NCI-H2081 (cell line): ENCODE measurements at places on chromosomes 6 and 20.
A peak's percentile ranks its signal among the peaks of the same experiment; 100 is the strongest.

DNA sequence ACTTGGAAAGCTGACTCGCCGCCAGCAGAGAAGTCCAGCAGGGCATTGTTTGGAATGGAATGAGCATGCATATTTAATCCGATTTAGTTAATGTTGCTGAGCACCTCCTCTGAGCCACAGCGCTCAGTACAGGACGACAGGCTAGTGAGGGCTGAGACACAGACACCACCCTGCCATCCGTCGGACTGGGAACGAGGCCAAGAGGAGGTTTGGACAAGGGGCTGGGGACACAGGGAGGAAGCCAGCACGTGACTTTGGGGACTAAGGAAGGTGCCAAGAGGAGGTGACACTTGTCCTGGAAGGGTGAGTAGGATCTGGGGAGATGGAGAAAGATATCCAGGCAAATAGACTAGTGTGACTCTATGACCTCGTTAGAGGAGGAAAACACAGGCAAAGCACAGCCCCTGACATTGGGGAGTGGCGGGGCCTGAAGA lies 152.5 kb upstream of the ECI2 start:
- DNase-seq: peak; percentile 68

DNA sequence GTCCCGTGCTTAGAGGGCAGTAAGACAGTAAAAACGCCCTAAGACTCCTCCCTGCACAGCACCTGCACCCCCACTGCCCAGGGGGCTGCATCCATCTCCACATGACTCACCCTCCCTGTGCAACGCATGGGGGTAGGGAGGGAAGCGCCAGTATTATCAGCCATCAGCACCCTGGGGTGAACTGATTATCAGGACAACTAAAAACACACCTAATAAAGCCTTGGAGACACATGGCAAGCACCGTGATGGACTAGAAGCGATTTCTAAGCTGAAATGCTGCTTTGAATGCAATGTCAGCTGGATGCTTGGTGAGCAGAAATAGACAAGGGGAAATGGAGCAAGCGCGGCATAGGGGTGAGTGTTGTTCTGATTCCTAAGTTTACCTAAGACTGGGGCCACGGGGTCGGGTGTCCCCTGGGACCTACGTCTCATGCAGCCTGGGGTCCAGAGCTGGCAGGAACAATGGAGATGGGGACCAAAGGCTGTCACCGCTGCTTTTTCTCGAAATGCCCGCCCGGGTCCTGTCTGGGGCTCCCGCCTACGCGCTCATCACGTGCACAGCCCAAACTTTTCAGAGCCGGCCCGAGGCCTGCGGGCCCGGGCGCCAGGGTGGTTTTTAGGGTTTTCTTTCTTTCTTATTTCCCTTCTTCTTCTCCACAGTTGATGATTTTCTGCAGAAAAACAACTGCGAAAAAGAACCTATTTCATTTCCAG lies 702 bp upstream of the TNFAIP3 start:
- no peak for DNase-seq

DNA sequence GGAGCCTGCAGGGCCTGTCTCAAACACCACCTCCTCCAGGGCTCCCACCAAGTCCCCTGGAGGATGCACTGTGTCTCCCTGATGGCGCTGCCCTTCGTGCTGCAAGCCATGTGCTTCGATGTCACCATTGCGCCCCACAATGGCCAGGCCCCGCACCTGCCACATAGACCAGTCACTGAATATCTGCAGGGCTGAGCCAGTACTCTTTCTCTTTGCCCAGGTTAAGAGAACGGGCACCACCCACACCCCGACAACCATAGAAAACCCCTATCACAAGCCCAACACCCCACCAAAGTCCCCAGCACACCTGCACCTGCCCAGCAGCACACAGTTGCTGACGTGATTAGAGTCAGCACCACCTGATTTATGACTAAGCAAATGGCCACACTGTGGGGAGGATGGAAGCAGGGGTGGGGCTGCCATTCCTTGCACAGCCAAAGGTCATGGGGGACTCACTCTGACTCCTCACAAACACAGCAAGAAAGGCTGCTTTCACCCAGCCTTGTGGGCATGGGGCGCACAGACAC lies 104.3 kb downstream of the SLC23A2 start:
- peak; percentile 35 for DNase-seq

DNA sequence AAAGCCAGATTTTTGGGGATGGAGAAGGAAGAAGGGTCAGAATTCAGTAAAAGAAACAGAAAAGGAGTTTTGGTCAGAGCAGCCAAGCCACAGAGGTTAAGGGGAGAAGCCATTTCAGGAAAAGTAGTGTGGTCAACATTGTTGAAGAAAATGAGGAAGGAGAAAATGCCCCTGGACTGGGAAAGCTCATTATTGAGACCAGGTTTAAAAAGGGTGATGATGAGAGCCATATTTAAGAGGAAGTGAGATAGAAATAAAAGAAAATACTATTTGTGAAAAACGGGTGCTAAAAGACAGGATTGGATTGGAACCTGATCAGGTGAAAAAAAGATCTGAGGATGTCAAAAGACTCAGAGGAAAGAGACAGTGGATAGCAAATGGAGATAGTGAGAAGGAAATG lies 75.8 kb downstream of the CEP162 start:
- no peak for DNase-seq
